RPMI7951 (cell line): ENCODE measurements at places on chromosomes 16 and 17. TPM values are rescaled to one million over a fixed set of nuclear protein-coding genes. Genes with fewer than 3 reads are reported as not detected.

Gene ZP2
- total RNA-seq, result not detected in 2 replicates

Gene MYH4
- not detected in 2 replicates for total RNA-seq

DNA sequence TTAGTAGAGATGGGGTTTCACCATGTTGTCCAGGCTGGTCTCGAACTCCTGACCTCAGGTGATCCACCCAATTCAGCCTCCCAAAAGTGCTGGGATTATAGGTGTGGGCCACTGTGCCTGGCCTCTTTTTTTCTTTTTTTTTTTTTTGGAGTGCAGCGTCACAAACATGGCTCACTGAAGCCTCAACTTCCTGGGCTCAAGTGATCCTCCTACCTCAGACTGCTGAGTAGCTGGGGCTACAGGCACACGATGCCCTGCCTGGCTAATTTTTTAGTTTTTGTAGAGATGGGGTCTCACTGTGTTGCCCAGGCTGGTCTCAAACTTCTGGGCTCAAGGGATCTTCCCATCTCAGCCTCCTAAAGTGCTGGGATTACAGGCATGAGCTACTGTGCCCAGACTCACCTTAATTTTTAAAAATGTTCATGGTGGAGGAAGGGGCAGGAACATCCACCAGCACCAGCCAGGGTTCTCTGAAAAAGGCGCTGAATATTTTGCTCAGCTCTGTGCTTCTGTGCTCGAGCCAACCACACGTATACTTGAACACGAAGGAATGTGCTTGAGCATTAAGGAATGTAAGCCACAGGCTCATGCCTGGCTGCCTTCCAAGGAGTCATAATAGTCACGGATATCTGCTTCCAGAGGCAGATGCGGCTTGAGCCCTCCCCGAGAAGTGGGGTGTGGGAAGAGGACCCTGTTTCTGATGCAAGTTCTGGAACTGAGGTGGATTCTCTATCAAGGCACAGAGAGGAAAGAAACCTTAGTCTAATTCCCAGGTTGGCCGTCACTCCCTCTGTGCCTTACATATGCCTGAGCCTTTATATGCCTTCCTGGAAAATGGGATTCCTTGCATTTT lies 65.5 kb upstream of the CREBBP start:
- peak; percentile 95 for DNase-seq

- peak; percentile 46 for DNase-seq
These were observed 14.6 kb downstream of the COL1A1 start for GRCh38 chr17:50186661-50187393.

DNA sequence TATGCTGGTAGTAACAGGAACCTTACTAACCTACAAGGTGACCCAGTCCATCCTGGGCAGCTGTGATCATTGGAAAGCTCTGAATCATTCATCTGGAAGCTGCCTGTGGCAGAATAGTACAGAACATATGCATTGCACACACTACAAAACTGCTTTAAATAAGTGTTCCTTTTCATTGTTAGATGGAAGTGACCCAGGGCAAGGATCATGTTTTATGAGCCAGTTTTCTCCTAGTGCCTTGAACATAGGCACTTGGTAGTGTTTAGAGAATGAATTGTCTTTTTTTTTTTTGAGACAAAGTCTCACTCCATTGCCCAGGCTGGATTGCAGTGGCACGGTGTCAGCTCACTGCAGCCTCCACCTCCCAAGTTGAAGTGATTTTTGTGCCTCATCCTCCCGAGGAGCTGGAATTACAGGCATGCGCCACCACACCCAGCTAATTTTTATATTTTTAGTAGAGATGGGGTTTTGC lies 55.4 kb downstream of the TENT4B start:
- DNase-seq, result peak; percentile 79

- DNase-seq, result no peak
These were observed 30.6 kb upstream of the CBFA2T3 start for GRCh38 chr16:89007371-89008249.

DNA sequence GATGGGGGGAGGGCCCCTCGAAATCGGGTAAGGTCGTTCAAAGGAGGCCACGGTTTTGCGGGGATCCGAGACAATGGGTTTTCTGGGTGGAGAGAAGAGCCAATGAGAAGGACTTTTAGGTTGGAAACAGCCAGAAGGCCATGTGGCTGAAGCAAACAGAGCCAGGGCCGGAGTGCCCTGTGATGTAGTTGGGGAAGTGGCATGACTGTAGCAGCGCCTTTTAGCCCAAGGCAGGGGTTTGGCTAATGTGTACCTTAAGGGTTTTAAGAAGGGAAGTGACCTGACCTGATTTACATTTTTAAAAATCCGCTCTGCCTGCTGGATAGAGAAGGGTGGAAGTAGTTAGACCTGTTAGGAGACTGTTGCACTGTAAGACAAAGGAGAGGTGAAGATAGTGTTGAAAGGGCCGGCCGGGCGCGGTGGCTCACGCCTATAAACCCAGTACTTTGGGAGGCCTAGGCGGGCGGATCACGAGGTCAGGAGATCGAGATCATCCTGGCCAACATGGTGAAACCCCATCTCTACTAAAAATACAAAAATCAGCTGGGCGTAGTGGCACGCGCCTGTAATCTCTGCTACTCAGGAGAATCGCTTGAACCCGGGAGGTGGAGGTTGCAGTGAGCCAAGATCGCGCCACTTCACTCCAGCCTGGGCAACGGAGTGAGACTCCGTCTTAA lies 1.0 kb downstream of the LYRM1 start:
- peak; percentile 52 for DNase-seq
